ENCODE measurements at places on chromosomes 1 and 21. TPM values are rescaled to one million over a fixed set of nuclear protein-coding genes. Genes with fewer than 3 reads are reported as not detected.

The HPCAL4 gene
- 27.9 TPM for total RNA-seq

The SRGAP2C gene
- total RNA-seq: 32.2 TPM

The ASTN1 gene
- total RNA-seq: 62.8 TPM

The IL20 gene
- total RNA-seq: not detected

The WDR64 gene
- total RNA-seq: not detected

The LCE2B gene
- not detected for total RNA-seq

The PLD5 gene
- 16.5 TPM for total RNA-seq

The SPRR1B gene
- total RNA-seq: not detected

The ERI3 gene
- 44.3 TPM for total RNA-seq

DNA sequence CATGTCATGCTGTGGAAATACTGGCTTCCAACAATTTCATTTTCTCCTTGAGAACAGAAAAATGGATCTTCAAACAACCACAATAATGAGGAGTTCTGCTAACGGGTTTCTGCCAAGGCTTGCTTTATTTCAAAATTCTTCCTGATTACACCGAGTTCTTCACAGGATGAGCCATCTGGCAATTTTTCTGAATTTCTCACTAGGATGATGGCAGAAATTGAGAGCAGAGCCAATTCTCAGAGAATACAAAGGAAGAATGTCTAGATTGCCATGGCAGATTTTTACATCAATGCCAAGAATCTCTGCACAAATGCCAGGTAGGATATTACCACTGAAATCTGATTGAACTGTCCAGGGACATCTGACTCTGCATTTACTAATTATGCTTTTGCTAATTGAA, 619.0 kb upstream of the CHRM3 start:
- peak; percentile 72 for DNase-seq

GRCh38 chr1:87829360-87829759, 500.7 kb downstream of the LMO4 start:
- no peak for DNase-seq

DNA sequence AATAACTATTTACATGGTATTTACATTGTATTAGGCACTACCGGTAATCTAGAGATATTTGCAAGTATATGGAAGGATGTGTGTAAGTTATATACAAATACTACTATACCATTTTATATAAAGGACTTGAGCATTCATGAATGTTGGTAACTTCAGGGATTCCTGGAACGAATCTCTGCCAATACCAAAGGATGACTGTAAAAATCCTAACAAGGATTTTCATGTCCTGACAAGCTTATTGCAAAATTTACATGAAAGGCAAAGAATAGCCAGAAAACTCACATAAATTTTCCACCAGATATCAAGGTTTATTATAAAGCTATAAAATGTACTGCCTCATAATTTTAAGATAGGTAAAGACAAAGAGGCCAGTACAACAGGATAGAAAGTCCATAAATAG, 325.2 kb upstream of the NRIP1 start:
- DNase-seq: no peak

GRCh38 chr1:84691122-84691783, 992 bp upstream of the SSX2IP start:
- peak; percentile 8 for DNase-seq

DNA sequence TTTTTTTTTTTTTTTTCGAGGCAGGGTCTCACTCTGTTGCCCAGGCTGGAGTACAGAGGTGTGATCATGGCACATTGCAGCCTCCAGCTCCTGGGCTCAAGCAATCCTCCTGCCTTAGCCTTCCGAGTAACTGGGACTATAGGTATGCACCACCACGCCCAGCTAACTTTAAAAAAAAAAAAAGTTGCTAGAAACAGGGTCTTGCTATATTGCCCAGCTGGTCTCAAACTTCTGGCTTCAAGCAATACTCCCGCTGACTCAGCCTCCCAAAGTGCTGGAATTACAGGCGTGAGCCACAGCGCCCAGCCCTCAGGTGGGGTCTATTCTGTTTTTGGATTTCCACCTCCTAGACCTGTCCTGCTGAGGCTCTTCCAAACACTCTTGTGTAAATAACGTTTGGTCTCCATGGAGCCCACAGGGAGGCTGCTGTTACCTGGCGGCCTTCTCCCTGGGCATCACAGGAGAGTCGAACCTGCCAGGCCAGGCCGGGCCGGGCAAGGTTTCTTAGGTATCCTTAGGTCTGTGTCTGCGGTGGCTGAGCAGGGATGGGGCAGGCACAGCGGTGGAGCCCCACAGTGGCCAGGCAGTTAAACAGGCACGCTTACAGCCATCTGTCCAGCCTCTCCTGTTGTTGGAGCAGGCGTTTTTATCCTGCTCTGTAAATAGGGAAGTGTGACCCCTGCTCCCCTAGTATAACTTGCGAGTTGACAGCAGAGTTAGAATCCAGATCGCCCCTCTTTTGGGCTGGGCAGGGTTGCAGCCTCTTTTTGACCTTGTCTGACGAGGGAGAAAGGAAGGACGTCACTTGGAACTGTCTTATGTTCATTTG, 18.8 kb downstream of the PLEKHM2 start:
- DNase-seq: no peak

DNA sequence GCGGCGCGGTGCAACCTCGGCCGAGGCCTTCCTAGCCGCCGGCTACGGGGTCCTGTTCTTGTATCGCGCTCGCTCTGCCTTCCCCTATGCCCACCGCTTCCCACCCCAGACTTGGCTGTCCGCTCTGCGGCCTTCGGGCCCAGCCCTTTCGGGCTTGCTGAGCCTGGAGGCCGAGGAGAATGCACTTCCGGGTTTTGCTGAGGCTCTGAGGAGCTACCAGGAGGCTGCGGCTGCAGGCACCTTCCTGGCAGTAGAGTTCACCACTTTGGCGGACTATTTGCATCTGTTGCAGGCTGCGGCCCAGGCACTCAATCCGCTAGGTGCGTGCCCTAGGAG, 379 bp downstream of the PPCS start:
- peak; percentile 51 for DNase-seq

GRCh38 chr1:59598120-59598440, 216.7 kb upstream of the HOOK1 start:
- DNase-seq: no peak

GRCh38 chr1:110647254-110647891, 27.4 kb downstream of the KCNA3 start:
- no peak for DNase-seq

DNA sequence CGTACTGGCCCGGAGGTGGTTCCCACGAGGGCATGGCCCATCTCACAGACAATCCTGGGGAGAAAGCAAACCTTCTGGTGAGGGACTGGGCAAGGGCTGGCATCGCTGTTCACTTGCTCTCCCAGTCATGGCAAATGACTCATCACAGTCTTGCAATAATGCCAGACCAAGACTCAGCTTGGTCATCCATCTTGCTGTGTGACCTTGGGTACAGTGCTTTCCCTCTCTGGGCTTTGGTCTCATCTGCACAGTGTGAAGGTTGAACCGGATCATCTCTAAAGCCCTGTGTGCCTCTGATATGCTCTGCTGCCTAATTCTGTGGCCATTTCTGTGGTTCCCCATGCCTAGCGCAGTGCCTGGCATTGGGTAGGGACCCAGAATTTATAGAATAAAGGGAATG, 143.6 kb upstream of the CD34 start:
- DNase-seq: no peak

GRCh38 chr1:160328184-160328583, 14.9 kb downstream of the COPA start:
- no peak for DNase-seq

GRCh38 chr1:56719171-56719570, 74.1 kb downstream of the PRKAA2 start:
- no peak for DNase-seq

DNA sequence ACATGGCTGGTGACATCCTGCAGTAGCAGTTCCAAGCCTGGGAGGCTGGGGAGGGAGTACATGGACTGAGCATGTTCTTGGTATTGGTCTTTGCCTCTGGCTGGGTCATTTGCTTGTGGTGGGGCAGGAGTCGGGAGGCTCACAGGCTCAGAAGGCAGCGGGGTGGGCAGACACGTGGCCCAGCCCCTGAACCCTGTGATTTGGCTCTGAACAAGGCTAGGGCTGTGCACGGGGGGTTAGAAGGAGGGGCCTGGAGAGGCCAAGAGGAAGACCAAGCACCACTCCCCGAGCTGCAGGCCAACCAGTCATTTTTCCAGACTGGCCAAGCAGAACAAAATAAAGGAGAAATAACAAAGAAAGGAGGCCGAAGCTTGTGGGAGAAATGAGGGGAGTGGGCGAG, 9.7 kb upstream of the PRELP start:
- DNase-seq: no peak

DNA sequence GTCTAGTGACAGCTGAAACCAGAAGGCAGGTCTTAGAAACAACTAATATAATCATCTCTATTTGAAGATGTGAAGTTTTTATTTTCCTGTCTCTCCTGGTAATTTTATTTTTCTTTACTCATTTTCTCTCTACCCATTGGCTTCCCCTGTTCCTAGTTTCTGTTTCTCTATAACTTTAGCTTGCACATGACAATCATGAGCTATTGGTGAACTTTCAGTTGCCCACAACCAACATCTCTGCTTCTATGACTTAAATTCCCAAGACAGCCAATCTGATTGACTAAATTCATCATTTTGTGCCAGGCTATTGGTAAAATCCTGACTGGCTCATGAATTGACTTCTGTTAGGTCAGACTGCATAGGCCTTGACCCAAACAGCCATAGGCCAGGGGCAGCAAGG, 13.7 kb upstream of the ACADM start:
- no peak for DNase-seq

GRCh38 chr21:15552914-15553494, 176.8 kb upstream of the USP25 start:
- no peak for DNase-seq

- no peak for DNase-seq
Measured at GRCh38 chr1:87143413-87144135, 185.1 kb upstream of the LMO4 start.

- no peak for DNase-seq
Measured at GRCh38 chr1:166811691-166812090, 27.6 kb upstream of the POGK start.

GRCh38 chr1:34825455-34826091, 32.8 kb downstream of the GJA4 start:
- DNase-seq: peak; percentile 13
